Left ventricle myocardium superior (tissue), 1 donor: ENCODE measurements at places on chromosomes 2 and 18.
A peak's percentile ranks its signal among the peaks of the same experiment; 100 is the strongest.

DNA sequence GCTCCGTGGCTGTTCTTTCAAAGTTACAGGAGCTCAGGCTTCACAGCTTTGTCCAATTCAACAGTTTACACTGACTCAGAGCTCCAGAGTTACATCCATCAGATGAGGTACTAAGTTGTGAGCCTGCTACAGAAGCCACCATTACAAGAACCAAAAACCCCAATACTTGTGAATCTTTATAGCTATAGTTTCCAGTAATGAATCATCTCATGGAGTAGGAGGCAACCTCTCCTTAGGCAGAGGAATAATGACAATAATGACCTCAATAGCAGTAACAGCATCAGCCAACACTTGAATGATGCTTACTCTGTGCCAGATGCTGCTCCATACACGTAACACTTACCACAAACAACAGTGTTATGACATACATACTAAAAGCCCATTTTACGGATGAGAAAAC, 3.6 kb downstream of the ZC3H8 start:
- DNase-seq: no peak

GRCh38 chr2:28668880-28669279, 82.8 kb upstream of the PPP1CB start:
- DNase-seq: no peak

DNA sequence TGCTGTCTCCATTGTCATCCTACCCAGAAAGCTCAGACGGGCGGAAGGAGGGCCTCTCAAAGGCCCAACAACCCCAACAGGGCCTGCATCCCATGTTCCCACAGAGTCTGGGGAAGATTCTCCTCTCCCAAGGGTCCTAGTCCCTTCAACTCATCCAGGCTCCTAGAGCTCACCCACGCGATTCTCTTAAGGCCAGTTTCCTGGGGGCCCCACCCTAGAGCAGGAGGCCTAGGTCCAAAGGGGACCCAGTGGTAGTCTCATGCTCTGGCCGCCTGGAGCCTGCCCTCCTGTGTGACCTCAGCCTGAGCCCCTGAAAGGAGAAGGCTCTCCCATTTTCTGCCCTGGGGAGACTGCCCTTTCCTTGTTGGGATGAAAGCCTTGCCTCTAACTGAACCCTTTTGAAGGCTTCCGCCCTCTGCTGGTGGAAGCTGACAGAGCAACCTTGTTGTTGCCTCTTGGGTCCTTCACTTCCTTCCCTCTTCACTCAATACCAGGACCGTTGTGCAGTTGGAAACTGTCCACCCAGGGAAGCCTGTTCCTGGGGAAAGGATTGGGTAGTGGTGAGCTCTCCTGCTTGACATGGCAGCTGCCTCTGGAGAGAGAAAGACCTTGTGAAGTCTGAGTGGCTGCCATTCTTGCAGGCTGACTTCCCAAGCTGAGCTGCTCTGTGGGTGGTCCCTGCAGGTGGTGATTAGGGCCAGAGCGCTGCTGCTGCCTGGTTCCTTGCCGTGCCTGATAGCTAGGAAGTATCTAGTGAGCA, 86.0 kb upstream of the ALPP start:
- DNase-seq: peak; percentile 63

GRCh38 chr18:3075491-3075890, 62.5 kb upstream of the LPIN2 start:
- no peak for DNase-seq

GRCh38 chr2:27185331-27186026, 26.4 kb upstream of the ATRAID start:
- DNase-seq: no peak

DNA sequence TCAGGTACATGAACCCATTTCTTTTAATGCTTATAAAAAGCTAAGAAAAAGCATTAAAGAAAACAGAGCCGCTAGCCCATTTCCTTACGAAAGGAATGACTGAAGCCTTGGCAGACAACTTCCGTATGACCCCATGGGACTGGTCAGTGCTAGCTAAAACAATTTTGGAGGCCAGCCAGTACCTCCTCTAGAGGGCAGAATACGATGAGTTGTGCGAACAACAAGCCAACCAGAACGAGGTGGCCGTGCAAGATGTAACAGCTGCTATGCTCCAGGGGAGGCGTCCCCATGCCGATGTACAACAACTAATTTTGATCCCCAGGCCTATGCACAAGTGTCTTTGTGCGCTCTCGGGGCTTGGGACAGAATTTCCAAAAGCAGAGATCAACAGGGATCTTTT, 16.7 kb downstream of the MAP3K2 start:
- peak; percentile 49 for DNase-seq

GRCh38 chr2:217738061-217738460, 264.7 kb downstream of the TNS1 start:
- DNase-seq: no peak

DNA sequence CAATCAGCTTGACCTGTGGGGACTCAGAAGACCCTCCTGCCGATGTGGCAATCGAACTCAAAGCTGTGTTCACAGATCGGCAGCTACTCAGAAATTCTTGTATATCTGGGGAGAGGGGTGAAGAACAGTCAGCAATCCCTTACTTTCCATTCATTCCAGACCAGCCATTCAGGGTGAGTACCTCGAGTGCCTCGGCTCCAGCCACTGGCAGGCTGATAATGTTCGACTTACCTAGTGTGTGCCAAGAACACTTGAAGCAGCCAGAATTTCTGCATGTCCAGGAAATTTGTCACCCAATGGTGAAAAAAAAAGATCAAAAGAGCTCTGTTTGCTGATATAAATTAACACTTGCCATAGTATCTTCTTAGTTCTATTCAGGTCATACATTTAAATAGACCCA, 2.3 kb downstream of the LGALSL start:
- peak; percentile 40 for DNase-seq

GRCh38 chr2:138432971-138433370, 68.6 kb upstream of the SPOPL start:
- no peak for DNase-seq

GRCh38 chr2:101234169-101234938, 18.3 kb upstream of the CNOT11 start:
- no peak for DNase-seq

- peak; percentile 38 for DNase-seq
Observed at GRCh38 chr2:235498541-235498940, 4.7 kb downstream of the AGAP1 start.

- no peak for DNase-seq
Observed at GRCh38 chr18:55819448-55819847, 231.5 kb upstream of the TCF4 start.

DNA sequence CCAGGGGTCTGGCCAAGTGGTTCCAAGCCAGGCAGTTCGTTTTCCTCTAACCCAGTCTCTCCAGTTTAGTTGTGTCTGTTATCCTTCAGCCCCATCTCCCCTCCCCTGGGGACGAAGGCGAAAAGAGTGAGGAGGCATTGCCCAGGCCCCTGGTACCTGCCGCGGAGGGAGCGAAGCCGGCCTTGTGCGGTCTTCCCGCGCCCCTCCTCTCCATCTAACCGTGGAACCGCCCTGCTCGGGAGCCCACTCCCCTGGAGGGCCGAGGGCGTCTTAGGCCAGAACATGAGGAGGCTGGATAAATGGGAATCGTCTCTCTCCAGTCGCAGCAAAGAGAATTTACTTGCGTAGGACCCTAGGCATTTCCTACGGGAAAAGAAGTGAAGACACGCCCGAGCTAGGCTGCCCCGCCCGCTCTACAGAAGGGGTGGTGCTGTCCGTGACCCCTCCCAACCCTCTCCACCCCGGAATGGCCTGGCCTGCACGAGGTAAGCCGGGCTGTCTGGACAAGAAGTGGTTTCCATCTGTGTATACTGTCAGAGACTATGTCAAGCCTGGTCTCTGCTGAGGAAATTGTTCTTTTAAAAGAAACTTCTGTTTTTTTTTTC, 156.2 kb downstream of the MIB1 start:
- DNase-seq: peak; percentile 40

GRCh38 chr2:62705859-62706720, 577 bp downstream of the EHBP1 start:
- peak; percentile 72 for DNase-seq

- DNase-seq: peak; percentile 57
Observed at GRCh38 chr2:85920810-85921545, 32.2 kb upstream of the ST3GAL5 start.

- DNase-seq: no peak
Observed at GRCh38 chr2:19911808-19912509, 10.2 kb upstream of the TTC32 start.

DNA sequence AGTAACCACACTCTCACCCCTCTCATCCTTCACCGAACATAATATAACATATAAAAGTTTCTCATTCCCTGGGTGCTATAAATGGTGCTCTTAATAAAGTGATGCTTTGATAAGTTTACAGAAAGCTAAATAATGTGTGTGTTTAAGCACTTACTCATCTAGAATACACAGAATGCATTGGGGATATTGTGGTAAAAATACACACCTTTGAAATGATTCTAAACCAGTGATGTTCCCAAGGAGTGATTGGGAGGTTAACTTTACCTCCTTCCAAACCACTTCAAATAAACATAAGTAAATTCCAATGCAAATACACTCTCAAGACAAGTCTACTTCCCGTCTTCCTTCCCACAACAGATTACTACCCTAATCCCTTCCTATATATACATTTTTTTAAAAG, 85.3 kb upstream of the TWSG1 start:
- no peak for DNase-seq

DNA sequence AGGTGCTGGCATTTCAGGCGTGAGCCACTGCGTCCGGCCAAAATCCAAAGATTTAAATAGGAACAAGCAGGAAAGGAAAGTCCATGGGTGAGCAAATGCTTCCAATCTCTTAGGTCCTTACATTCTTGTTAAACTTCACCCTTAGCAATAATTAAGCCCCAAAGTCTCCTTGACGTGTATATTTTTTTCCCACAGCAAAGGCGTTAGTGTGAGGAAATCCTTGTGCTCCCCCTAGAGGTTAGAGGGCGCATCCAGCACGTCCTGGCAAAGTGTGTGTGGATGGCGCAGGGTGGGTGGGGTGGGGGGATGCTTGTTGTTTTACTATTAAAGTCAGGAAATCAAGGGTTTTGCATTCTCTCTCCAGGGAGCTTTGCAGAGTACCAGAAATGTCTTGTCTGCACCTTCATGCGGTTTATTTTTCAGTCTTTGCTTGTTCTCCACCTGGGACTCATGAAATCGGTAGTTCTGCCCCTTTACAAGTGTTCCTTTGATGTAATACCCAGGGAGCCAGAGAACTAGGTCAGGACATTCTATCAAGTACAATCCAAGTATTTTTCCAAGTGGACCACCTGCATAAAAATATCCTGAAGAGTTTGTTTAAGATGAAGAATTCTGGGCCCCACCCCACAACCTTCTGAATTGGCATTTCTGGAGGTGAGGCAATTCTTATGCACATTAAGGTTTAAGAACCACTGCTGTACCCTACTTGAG, 22.2 kb upstream of the ITSN2 start:
- DNase-seq: peak; percentile 59

DNA sequence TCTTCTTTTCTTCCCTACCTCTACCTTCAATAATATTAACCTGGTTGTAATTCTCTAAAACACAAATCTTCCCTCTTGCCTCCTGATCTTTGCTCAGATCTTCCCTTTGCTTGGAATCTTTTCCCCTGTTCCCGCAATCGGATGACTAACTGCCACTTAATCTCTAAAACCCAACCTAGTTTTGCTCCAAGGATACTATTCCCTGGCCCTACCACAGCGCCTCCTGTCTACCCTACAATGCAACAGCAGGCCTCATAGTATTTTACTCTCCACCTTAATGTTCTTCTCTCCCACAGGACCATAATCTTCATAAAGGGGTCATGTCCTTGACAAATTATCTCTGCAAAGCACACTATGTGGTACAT, 246.8 kb upstream of the TNP1 start:
- no peak for DNase-seq

GRCh38 chr2:181812106-181812743, 79.3 kb upstream of the ITPRID2 start:
- DNase-seq: no peak

DNA sequence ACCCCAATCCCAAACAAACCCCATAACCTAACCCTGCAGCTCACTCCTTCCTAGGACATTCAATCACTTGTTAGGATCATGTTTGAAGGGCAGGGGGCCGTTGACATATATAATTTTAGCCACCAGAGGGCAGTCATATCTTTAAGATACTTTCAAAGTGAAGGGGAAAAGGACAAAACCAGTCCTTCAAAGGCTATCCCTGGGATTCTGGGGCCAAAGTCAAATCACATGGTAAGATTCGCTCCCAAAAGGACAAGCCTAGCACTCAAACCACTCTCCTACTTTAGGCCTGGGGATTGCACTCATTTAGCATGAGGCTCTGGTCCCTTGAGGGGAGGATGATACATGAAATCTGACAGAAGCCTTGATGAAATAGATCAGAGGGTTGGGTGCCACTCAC, 44.6 kb downstream of the HAUS1 start:
- DNase-seq: no peak

DNA sequence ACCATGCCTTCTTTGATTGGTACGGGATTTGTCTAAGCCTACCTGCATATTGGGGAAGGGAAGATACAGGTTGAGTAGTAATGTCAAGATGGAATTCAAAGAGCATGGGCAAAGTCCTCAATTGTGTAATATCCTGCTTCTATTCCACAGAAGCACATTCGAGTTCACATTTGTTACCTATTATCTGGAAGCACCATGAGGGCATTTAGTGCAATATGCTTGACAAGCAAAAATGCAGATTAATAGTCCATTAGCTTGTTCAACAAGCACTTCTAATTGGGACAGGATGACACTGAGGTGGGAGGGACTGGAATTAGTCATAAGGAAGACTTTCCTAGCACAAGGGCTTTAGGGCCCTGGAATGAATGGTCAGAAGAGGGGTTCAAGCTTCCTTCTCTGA, 40.5 kb downstream of the MYO5B start:
- no peak for DNase-seq

DNA sequence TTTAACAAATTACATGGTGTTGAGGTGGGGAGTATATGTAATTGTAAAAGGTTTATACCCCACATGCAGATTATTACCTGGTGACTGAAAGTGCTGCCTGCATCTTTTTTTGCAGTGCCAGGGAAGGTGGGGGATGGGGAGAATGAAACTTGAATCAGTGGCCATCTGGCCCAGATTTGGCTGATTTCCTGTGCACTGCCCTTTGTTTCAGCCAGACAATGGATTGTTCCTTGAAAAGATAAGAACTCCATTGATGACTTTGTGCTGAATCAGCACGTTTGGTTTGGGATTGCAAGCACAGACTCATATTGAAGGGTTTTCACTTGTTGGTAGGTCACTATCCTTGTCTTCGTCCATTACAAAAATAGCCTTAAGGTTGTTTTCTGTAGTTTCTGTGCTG, 20.9 kb downstream of the GREB1L start:
- DNase-seq: no peak

- no peak for DNase-seq
Observed at GRCh38 chr2:10905006-10905861, 6.5 kb upstream of the KCNF1 start.

DNA sequence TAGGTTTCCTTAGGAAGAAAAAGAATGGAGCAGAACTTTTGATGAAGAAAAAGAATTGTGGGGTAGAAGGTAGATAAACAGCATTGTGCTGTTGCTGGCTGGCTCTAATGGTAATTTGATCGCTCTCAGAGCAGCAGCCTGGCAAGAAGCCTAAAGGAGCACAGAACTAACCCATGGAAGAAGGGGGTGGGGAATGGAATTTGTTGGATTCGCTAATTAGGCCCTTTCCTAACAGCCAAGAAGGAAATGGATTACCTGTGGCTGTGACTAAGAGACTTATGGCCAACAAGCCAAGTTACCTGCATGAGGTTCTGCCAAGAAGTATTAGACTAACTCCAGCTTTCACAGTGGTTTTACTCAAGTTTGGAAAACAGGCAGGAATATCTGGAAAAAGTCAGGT, 210.6 kb downstream of the IKZF2 start:
- DNase-seq: no peak
